ENCODE measurements at places on chromosomes 11 and 22.
A peak's percentile ranks its signal among the peaks of the same experiment; 100 is the strongest.

DNA sequence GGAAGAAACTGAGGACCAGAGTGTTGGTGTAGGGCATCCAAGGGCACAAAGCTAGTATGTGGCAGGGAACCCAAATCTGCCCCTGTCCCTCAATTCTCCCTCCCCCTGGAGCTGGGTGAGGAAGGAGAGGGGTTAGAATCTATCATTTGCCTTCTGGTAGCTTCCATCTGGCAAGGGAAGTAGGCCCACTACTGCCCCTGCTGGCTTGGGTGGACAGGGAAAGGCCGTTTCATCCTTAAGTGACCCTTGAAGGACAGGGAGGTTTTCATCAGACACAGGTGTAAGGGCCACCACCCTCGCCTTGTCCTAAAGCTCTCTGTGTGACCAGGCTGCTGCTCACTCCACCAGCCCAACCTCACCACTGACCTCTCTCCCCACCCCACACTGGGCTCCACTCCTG is 22.1 kb downstream of the NECTIN1 start:
- DNase-seq, result no peak

DNA sequence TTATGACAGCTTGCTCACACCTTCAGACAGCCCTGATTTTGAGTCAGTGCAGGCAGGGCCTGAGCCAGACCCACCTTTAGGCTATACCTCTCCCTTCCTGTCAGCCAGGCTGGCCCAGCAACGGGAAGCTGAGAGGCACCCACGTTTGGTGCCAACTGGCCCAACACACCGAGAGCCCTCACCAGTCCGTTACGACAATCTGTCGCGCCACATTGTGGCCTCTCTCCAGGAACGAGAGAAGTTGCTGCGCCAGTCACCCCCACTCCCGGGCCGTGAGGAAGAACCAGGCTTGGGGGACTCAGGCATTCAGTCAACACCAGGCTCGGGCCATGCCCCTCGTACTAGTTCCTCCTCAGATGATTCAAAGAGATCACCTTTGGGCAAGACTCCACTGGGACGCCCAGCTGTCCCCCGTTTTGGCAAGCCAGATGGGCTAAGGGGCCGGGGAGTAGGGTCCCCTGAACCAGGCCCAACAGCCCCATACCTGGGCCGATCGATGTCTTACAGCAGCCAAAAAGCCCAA is 13.1 kb downstream of the MED19 start:
- DNase-seq, result no peak

- DNase-seq, result no peak
Observed at GRCh38 chr11:120215634-120216033, 4.8 kb downstream of the OAF start.

DNA sequence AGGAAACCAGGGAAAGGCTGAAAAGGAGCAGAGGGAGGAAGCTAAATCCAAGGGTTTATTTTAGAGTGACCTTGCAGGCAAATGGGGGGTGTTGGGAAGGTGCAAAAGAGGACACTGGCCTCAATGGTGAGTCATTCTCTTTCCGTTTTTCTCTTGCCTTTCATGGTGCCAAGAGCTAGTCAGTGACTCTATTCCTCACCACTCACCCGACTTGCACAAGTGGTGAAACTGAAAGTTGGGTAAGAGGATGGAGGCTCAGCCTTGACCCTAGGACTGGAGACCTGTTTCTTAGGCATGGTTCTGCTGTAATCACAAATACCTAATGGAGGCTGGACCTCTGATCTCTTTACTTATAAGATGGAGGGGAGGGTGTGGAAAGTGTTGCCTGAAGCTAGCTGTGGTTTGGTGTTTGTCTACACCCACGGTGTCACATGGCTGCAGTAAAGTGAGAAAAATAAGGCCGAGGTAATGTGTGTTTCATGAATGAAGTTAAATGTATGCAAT is 67.3 kb upstream of the CREB3L1 start:
- DNase-seq, result peak; percentile 61

DNA sequence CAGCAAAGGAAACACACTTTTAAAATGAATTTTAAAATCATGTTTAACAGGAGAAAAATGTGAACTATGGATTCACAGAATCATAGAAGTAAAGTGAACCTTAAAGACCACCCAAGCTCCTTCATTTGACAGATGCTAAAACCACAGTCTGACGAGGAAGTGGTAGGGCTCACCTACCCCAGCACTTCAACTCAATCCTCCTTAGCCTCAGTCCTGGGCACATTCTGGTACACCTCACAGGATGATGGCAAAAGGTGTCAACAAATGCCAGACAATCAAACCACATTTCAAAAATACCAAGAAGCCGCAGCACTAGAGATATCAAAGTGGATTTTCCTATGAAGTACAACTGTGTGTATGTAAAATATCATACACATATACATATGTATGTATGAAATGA is 43.1 kb downstream of the PITPNB start:
- no peak for DNase-seq

- no peak for DNase-seq
Observed at GRCh38 chr11:115188188-115188897, 315.9 kb downstream of the CADM1 start.

GRCh38 chr11:47408598-47409439 is 429 bp downstream of the SLC39A13 start:
- peak; percentile 90 for DNase-seq

- no peak for DNase-seq
Observed at GRCh38 chr11:61771985-61772455, 19.6 kb downstream of the MYRF start.

DNA sequence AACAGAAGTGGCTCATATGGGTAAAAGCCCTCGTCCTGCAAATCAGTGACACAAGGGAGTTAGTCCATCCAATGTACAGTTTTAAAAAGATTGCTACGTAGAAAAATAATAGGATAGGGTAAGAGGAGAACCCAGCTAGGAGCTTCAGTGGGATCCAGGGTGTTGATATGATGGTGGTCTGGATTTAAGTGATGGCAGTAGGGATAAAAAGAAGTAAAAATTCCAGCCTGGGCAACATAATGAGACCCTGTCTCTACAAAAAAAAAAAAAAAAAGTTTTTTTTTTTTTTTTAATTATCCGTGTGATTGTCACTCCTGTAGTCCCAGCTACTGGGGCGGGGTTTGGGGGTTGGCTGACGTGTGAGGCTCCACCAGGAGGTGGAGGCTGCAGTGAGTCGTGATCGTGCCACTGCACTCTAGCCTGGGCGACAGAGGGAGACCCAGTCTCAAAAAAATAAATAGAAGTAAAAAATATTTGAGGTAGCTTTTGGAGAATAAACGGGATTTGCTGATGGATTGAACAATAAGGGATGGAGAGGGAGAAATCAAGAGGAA is 7.0 kb upstream of the L3MBTL2 start:
- DNase-seq, result peak; percentile 47

- DNase-seq, result no peak
Observed at GRCh38 chr11:38553148-38553547, 1955.1 kb upstream of the RAG2 start.

DNA sequence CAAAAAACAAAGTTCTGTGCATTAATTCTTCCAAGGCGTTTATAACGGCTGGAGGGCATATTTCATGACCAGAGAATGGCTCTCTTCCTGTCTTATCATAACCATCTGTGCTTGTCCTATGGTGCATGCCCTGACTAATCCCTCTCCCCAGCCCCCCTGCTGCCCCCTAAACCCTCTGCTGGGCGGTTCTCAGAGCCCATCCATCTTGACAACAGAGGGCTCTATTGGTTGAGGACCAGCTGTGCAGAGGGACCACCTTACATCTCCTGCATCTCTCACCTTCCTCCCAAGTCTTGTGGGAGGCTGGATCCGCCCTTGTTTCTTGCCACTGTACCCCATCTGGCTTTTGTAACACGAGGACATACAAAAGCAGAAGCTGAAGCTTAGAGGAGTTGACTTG is 282.1 kb downstream of the MIAT start:
- no peak for DNase-seq

DNA sequence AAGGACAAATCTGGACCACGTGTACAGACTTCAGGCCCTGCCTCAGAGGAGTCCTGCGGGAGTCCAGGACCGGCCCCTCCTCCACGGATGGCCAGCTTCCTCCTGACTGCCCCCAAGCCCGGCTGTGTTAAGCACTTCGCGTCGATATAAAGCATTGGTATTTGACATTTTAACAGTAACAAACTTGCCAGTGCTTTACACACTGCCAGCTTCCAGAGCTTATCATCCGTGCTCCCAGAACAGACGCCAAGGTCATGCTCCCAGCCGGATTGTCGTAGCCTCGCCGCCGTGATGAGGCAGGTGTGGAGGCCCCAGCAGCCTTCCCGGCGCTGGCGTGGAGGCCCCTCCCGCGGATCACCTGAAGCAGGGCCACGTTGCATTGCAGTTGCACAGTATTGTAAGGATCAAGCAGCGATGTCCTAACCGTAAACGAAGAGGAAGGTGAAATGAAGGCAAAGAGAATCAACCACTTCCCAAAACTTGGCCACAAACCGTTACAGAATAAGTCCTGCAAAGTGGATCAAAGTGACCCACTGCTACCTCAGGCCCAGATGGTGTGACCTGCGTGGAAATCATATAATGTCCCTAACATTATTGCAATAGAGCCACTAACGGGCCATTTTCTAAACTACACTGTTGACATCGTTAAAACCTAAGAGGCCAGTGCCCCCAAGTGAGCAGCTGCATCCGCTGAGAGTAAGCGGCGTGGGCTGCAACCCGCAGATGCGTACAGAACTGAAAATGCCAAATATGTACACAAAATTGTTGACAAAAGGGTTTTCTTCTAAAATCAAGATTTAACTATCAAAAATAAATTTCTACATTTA is 51.6 kb downstream of the CERK start:
- DNase-seq, result no peak

GRCh38 chr11:102930451-102930850 is 25.1 kb downstream of the MMP13 start:
- no peak for DNase-seq

GRCh38 chr22:38413085-38414008 is 41.7 kb downstream of the KCNJ4 start:
- DNase-seq, result no peak

GRCh38 chr11:79309407-79309806 is 131.4 kb downstream of the TENM4 start:
- DNase-seq, result no peak

- no peak for DNase-seq
Observed at GRCh38 chr22:46622081-46622521, 1.9 kb downstream of the GRAMD4 start.

GRCh38 chr11:88478136-88478815 is 140.7 kb upstream of the CTSC start:
- DNase-seq, result no peak

- no peak for DNase-seq
Observed at GRCh38 chr11:121417055-121417551, 35.0 kb upstream of the SORL1 start.

GRCh38 chr11:70569618-70569890 is 171.2 kb downstream of the CTTN start:
- no peak for DNase-seq

- no peak for DNase-seq
Observed at GRCh38 chr22:32852395-32853251, 51.1 kb downstream of the TIMP3 start.

DNA sequence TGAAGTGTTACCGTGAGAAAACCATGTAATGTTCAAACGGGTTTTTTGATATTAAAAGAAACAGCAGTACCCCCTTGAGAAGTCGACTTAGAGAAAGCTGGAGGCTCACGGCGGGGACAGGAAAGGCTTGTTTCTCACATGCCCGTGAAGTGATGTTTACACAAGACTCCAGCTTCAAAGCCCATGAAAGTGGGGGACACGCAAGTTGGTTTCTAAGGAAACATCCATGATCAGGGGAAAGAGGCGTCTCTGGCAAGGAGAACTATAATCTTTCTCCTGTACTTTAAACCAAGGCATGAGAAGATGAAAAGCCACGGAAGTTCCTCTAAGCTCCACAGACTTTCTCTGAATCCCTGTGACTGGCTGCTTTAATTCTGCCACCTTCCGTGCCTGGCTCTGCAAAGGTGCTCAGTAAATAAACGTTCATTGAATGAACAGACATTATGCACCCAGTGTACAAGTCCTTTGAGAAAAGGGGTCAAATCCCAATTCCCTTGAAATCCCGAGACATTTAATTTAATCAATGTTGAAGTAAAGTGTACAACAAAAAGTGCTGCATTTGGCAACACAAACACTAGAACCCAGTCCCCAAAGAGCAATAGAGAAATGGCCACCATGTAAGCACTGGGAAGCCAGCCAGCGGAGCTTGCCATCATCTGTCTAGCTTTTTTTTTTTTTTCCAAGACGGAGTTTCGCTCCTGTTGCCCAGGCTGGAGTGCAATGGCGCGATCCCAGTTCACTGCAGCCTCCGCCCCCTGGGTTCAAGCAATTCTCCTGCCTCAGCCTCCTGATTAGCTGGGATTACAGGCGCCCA is 58.7 kb downstream of the AHNAK start:
- no peak for DNase-seq

DNA sequence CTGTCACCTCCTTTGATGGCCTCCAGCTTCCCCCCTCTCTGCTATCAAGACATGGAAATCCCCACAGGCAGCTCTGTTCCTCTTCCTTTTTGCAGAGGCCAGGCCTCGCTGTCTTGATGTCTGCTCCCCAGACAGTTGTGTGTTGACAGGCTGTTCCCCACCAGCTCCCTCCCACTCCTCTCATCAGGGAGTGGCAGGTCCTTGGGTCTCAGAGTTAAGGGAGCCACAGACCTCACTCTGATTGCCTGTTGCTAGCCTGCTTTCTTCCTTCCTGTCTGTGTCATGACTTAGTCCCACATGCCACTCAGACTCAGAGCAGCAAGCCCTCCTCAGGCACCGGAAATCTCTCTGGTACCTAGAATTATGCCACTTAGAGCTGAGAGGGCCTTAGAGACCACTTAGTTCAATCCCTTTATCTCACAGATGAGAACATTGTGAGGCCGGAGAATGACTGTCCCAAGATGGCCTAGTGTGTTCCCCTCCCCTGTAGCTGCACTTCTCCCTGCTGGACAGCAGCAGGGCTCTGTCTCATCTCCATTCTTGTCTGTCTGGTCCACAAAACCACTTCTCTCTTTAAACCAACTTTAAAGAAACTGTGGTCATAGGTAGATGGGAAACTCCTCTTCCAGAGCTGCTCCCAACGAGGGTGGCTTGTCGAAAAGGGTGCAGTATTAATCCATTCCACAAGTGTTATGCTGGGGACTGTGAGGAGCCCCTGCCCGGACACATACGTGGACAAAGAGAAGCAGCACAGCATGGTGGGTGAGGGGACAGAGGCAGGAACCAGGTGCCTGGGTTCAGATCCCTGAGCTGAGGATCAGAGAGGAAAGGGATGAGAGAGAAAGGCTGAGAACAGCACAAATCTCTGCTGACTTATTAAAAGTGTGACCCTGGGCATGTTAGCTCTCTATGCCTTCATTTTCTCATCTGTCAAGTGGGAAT is 4.2 kb downstream of the AMPD3 start:
- no peak for DNase-seq

GRCh38 chr11:12271241-12271640 is 106.1 kb upstream of the PARVA start:
- DNase-seq, result no peak

- DNase-seq, result no peak
Observed at GRCh38 chr11:2207773-2208621, 36.4 kb upstream of the TH start.

DNA sequence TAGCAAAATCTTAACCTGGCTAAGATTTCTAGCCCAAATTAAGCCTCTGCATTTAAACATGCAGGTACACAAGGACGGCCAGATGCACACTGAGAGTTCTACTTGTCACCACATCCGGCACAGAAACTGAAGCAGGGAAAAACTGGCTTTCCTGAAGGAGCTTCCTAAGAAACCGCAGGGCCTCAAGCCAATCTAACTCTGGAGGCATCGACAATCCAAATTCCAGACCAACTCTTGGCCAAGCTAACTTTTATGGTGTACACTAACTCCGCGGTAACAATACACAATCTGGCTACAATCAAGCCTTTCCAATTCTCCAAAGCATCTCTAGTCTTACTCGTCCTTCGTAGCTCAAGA is 1.2 kb downstream of the MSANTD2 start:
- peak; percentile 86 for DNase-seq

- no peak for DNase-seq
Observed at GRCh38 chr22:17063411-17064106, 21.2 kb upstream of the IL17RA start.

GRCh38 chr11:31355817-31356216 is 13.7 kb downstream of the DCDC1 start:
- DNase-seq, result no peak
